Karpas-422 (cell line): ENCODE measurements at places on chromosomes 6 and 20. TPM values are rescaled to one million over a fixed set of nuclear protein-coding genes. Genes with fewer than 3 reads are reported as not detected.

The SLC22A16 gene
- not detected in 2 replicates for total RNA-seq

The PMEPA1 gene
- total RNA-seq = 1.6 and 1.9 TPM in 2 replicates

DNA sequence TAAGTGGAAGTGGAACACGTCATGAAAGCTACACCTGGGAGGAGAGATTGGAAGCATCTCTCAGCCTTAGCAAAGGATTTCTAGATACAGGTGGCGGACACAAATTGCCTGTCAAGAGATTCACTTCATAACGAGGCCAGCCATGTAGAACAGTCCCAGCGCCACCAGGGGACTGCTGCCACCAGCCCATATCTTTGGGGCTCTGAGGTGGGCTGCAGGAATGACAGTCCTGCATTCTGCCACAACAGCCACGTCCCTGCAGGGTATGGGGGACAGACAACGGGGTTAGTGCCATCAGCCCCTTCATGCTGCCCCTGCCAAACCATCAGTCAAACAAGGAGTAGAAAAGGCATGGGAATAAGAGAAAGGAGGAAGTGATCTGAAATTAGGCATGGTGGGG lies 81.2 kb upstream of the SASH1 start:
- DNase-seq = no peak

GRCh38 chr6:159399751-159400221 lies 230.6 kb downstream of the FNDC1 start:
- no peak for DNase-seq

GRCh38 chr20:25216199-25216945 lies 20.9 kb downstream of the ENTPD6 start:
- no peak for DNase-seq
